ENCODE measurements at places on chromosomes 13 and 19. TPM values are rescaled to one million over a fixed set of nuclear protein-coding genes. Genes with fewer than 3 reads are reported as not detected.

GRCh38 chr19:55650602-55651230 is 2.7 kb downstream of the CCDC106 start:
- no peak for DNase-seq

The BORCS8 gene
- total RNA-seq: 40.1 TPM

DNA sequence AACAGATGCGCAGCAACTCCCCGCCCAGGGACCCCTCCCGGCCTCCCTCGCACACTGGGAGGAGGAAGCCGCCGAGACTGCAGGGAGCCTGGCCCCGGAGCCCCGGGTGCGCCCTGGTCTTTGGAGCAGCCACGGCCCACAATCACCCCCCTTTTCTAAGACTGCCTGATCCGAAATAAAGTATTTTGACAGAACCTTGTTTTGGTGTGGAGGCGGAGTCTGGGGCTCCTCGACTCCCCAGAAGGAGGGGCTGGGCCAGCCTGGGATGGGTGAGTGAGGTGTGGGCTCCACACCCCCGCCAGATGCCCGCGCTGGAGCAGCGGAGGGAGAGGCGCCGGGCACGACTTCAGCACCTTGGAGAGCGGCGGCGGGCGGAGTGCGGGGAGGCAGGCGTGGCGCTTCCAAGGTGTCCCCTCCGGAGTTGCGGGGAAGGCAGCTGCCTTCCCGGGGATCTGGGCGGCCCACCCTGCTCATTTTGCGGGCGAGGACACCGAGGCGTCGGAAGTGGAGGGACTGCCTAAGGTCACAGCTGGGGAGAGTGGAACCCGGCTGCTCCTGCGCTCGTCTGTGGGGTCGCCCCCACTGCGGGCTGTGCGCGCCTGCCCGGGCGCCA is 9.4 kb downstream of the SIRT6 start:
- DNase-seq: peak; percentile 48

DNA sequence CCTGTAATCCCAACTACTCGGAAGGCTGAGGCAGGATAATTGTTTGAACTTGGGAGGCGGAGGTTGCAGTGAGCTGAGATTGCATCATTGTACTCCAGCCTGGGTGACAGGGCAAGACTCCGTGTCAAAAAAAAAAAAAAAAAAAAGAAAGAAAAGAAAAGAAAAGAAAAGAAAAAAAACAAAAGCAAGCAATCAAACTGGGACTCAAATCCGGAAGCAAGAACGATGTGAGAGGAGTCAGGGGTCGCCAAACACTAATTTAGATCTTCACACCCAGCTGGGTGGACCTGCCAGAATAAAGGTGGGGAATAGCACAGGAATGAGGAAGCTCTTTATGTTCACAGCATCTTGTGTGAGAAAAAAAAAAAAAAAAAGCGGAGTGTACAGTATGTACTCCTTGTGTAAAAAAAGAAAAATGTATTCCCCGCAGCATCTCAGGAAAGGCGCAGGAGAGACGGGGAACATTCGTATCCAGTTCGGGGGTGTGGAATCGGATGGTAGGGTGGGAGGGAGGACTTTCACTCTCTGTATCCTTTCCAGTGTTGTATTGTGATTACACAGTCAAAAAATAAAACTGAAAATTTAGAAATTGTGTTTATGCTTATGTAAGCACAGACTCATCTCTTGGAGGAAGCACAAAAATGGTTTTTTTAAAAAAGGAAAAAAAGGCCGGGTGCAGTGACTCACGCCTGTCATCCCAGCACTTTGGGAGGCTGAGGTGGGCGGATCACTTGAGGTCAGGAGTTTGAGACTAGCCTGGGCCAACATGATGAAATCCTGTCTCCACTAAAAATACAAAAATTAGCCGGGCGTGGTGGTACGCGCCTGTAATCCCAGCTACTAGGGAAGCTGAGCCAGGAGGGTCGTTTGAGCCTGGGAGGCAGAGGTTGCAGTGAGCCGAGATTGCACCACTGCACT is 7.6 kb downstream of the DNAJB1 start:
- DNase-seq: peak; percentile 39

GRCh38 chr13:46340011-46340410 is 47.0 kb downstream of the RUBCNL start:
- no peak for DNase-seq

DNA sequence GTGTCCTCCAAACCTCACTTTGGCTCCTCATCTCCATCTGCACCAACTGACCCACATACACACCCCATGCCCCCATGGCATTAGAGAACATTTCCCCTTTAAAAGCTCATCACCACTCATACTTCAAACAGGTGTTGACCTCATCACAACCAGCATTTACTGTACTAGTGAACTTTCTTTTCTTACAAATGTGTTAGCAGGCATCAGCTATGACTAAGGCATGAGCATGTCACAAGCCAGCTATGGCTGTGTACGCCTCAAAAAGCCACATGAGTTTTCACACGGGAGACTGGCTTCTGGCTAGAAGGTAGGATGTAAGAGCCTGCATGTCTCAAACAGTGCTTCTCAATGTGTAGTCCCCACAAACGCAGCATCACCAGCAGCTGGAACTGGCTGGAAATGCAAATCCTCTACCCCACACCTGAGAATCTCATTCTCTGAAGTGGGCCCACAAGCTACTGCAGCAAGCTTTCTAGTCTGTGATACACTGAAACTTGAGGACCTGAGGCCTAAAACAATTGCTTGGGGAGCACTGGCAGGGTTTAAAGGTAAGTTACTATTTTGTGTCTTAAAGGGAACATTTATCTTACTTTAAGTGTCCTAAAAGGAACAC is 66.8 kb downstream of the TUBGCP3 start:
- no peak for DNase-seq

DNA sequence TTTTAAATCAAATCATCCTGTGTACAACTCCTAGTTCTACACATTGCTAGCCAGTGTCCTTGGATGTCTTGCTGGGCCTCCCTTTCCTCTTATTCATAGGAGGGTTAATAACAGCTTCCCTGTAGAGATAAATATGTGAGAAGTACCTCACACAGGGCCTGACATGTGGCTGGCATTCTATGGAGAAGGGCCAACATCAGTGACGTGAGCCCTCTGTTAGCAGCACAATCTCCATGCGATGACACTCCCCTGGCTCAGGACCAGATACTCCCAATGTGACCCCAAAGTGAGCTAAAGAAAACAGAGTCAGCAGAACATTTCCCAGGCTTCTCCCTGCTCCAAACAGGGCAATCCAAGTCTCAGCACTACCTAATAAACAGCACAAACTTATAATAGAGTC is 818.4 kb downstream of the DIAPH3 start:
- DNase-seq: no peak
